Astrocyte of the hippocampus (primary cell): ENCODE measurements at places on chromosomes 4 and X.
A peak's percentile ranks its signal among the peaks of the same experiment; 100 is the strongest.

DNA sequence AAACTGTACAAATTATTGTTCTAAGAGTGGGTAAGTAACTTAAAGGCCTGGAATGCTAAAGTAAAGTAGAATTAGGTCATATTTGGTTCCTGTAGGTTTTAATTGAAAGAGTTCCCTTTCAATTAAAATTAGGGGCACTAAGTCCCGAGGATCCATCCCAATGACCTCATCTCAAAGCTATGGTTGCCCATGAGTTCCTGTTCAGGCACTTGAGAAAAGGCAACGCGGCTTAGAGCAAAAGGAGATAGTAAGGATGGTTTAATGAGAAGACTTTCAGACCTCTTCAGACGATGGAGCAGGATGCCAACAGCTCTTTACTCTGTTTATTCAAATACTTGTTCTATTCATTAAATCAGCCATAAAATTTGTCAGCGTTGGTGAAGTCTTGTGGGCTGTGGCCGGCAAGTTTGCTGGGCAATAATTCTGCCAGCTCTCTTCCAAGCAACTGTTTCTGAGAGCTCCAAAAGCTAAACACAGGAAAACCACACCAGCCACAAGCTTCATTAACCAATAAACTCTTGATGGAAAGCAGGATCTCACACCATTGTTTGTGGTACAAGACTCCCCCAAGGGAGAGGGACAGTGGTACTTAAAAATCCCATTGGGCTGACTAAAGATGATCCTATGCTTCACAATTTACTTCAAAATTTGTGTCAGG, 167.4 kb downstream of the COL4A6 start:
- peak; percentile 83 for DNase-seq

DNA sequence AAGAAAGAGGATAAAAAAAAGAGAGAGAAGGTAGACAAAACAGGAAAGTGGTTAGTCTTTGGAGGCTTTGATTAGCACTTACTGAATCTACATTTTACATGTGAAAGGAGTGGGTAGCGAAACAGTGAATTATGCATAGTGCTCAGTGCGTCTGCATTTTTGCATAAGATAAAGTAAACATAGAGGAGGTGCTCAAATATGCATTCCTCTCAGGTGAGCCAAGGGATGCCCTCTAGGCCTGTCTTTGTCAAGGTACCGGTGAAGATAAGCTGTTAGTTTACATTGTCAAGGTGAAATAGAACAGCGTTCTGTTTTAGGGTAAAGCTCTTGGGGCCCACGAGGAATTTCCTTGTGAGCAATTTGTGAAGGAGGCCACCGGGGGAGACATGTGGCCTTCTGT, 260.6 kb downstream of the TRIML1 start:
- DNase-seq, result no peak

- no peak for DNase-seq
Measured at GRCh38 chr4:169976951-169977350, 49.2 kb downstream of the MFAP3L start.

- no peak for DNase-seq
Measured at GRCh38 chr4:146472404-146472803, 49.3 kb downstream of the SLC10A7 start.

DNA sequence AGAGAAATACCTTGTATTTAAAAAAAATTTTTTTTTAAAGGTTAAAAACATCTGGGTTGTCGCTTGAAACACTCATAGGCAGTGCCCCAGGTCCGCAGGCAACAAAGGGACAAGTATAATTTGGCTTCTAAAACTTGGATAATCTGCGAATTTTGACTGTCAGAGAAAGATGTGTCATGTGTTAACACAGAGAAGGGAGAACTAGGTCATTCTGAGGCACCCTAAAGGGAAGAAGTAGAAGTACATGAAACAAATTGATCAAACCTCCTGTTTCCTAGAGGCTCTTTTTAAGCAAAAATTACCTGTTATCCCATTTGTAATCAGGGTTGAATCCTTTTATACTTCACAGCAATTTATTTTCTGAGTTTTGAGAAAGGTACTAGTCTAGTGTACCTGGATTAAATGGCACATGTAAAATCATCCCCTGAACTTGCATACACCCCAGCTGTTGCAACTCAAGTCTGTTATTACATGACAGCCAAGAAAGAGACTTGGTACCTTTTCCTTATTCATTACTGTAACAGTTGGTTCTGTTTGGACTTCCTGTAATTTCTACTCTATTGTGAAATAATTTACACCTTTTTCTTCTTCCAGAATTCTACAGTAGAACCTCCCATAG, 1.7 kb downstream of the SRD5A3 start:
- DNase-seq, result no peak

DNA sequence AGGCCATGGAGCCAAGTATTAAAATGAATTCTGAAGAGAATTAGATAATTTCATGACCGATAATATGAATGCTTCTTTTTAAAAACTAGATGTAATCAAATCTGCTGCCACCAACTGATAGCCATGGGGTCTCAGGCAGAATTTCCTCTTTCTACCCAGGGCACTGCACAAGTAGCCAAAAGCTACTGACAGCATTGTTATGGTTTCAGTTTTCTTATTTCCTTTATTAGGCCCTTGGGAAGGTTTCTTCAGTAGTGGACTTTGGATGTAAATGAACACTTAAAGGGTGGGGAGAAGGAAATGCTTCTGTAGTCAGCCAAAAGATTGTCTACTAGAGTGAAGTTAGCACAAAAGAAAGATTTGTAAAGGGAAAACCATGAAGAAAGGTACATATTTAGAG, 686.0 kb downstream of the ADGRL3 start:
- DNase-seq, result no peak

DNA sequence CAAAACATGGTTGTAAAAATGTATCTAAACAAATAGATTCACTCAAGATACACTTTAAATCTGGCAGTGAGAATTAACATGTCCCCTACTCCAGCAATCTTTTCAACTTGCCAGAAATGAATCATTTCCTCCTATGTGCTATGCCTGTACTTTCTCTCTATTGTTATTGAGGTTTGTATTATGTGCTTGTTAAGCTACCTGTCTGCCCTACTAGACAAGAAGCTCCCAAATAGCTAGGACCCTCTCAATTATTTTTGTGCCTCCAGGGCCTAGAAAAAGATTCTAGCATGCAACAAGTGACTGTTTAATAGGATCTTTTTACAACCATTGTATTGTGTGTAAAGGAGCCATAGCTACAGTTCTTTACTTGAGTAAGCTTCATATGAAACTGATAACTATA, 3.5 kb upstream of the SAP30 start:
- peak; percentile 11 for DNase-seq

DNA sequence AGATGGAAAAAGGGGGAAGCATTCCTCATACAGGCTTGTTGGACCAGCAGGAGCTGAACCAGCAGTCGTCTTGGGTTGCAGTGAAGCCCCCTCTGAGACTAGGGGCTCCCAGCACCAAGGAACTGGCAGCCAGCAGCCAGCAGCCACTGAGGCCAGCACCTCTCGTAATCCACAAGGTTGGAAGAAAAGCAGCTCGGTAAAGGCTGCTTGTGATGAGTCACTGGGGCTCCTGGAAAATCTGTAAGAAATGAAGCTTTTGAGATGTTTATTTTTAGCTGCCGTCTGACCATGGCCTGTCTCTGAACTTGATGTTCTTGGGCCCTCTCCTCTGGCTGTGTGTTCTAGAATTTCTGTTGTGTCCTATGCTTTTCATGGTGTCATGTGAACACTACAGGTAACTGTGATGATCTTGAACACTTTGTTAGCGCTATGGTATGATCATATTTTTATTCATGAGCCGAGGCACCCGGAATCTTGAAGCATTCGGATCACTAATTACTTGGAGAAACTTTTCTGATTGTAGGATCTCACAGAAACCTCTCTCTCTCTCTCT, 18.6 kb downstream of the CLCN4 start:
- peak; percentile 78 for DNase-seq

GRCh38 chr4:37821953-37822605, 4.4 kb upstream of the PGM2 start:
- no peak for DNase-seq

- no peak for DNase-seq
Measured at GRCh38 chrX:49191574-49192011, 5.4 kb upstream of the PRICKLE3 start.

DNA sequence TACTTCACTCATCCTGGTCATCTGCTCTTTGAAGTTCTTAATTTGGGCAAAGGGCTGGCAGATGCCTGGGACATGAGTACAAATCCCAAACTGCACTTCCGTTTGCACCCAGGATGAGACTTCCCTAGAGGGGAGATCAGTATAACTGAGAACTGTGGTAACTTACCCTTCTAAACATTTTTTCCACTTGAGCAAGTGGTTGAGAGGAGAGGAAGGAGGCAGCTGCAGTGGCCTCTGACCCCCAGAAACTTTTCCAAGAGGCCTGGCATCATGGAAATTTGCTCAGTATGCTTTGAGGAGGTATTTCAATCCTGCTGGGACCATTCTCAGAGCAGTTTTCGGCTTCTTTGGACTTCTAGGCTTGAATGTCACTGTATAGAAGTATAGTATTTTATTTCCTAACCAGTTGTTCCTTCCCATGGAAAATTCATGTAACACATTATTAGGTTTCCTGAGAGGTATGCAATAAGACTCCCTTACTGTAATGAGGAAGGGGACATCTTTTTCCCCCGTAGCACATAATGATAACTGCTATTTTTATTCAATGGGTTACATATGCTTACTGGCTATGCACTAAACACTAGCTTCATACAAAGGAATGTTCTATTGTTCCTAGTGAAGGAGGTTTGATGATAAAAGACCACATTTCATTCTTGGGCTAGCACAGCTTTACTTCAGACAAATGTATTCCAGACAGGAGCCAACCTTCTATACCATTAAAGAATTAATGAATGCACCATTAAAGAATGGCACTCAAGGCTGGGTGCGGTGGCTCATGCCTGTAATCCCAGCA, 129.3 kb downstream of the SHROOM3 start:
- DNase-seq, result peak; percentile 58

GRCh38 chrX:20267931-20268701, 1.4 kb upstream of the RPS6KA3 start:
- DNase-seq, result peak; percentile 47

- DNase-seq, result no peak
Measured at GRCh38 chrX:17750436-17750835, 13.1 kb downstream of the SCML1 start.

GRCh38 chr4:93414041-93414550, 414.5 kb upstream of the ATOH1 start:
- DNase-seq, result no peak
